HFF-Myc (cell line): ENCODE measurements at places on chromosomes 1 and 21.

GRCh38 chr1:18200136-18200717 lies 92.6 kb downstream of the IGSF21 start:
- no peak for DNase-seq

DNA sequence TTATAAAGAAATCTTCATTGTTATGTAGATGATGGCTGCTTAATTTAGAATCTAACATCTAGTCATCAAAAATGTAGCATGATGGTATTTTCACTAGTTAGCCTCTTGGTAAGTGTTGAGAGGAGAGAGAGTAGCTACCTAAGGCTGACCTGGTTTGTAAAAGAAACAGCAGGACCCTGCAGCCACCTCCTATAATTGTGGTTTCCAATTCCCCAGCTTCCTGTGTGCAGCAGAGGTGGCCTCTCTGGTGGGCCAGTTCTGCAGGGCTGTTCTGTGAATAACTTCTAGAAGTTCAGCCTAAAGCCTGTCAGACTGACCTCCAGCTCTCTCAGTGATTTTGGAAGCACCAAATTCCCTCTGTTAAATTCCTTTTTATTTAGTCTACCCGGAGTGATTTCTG lies 246.4 kb upstream of the LRRC7 start:
- DNase-seq = no peak

DNA sequence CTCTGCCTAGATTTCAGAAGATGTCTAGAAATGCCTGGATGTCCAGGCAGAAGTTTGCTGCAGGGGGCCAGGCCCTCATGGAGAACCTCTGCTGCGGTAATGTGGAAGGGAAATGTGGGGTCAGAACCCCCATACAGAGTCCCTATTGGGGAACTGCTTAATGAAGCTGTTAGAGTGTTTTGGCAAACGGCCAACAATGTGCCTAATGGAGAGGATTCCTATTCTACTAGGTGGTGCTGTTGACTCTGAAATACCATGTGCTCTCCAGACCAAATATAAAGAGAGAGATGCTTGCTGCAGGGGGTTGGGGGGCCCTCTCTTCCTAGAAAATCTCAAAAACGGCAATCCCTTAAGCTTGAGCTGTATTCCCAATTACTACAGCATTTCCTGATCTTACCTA lies 57.1 kb upstream of the DR1 start:
- peak; percentile 5 for DNase-seq

DNA sequence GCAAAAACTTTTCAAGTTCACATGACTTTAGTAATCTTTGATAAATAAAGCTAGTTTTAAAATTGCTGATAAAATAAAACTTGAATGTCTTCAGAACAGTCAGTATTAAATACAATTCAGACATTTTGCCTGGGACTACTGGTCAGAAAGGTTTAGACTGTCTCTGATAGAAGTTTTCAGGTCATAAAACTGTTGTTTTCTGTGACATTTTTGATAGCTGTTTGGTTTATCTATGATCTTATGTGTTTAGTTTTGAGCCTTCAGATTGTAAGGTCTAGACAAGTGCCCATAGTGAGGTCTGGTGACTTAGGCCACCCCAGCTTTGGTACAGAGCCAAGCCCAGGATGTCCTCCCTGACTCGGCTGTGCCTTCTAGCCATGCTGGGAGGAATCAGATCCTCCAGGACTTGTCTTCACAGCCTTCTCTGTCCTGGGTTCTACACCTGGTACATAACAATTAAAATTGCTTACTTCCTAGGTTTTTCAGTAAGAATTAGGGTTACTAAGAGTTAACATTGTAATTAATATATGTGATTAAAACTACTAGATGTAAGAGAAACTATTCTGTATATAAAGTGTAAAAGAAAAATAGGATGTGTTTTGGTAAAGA lies 15.1 kb upstream of the DNAH14 start:
- no peak for DNase-seq

DNA sequence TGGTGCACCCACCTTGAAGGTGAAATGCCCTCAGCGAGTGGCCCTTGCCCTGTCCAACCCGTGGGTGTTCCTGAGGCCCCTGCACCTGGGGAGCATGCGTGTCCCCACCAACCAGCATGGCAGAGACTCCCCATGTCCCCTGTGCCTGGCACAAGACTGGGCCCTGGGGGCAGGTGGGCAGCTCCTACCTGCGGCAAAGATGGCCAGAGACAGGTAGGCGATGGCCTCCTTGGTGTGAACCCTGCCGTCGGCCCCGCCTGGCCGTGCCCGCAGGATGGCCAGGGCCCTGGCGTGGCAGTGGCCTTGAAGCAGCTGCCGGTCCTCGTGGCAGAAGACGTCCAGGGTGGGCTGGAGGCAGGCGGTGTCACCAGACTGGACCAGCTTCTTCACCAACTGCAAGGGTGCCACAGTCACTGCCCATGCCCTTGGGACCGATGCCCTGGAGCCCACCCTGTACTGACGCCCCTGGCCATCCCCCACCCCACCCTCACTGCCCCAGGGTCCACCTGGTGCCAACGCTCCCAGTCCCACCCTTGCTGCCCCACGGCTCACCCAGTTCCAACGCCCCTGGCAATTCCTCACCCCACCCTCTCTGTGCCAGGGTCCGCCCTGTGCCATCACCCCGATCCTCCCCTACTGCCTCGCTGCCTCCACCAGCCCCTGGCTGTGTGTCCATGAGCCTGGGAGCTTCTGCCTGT lies 15.7 kb downstream of the TTC34 start:
- DNase-seq = no peak

- no peak for DNase-seq
These were observed 181.8 kb downstream of the ZNF281 start for GRCh38 chr1:200228081-200228480.

DNA sequence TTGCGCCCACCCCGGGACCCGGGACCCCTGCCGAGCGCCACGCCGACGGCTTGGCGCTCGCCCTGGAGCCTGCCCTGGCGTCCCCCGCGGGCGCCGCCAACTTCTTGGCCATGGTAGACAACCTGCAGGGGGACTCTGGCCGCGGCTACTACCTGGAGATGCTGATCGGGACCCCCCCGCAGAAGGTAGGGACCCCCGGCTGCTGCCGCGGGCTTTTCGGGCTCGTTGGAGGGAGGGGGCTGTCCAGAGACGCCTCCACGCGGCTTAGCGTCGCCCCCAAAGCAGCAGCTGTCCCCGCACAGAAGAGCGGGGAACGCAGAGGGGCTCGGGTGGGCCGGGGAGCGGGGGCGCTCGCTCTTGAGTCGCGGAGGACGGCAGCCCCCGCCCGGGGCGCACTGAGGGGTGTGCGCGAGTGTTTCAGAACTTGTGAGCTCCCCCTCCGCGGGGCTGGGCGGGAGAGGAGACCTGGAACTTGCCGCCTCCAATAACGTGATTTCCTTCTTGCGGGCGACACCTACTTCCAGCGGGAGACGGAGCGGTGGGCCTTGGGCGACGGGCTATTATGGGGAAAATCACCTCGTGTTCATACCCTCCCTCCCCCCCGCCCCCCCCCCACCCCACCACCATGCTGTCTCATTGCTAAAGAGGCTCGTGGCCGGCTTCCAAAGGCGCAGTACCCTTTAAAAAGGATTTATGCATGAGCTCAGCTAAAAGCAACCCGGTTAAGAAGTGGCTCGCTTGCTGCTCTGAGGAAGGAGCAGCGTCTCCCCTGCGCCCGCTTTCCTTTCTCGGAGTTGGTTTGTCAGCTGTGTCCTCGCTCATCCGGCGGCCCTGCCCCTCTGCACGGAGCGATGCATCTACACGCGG lies 664 bp downstream of the BACE2 start:
- no peak for DNase-seq

- DNase-seq = no peak
These were observed 16.6 kb upstream of the CACYBP start for GRCh38 chr1:174982971-174983689.

DNA sequence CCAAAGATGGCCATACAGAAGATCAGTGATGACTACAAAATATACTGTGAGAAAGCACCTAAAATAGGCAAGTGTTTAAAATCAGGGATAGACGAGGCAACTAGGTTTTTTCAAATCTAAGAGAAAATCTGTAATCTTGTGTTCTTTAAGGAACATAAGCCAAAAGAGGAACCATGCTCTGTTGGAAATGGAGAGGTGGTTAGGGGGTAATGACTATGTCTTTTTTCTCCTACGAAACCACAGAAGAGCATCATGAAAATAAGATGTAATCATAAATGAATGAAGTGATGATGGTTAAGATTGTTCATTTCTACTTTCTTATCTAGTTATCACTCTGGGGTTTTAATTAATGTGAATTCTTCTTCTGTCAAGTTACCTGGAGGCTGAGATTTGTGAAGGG lies 43.1 kb downstream of the RGSL1 start:
- DNase-seq = no peak

- DNase-seq = no peak
These were observed 29.1 kb upstream of the SOAT1 start for GRCh38 chr1:179264507-179264906.

- no peak for DNase-seq
These were observed 19.9 kb upstream of the KCNA10 start for GRCh38 chr1:110538921-110539320.

DNA sequence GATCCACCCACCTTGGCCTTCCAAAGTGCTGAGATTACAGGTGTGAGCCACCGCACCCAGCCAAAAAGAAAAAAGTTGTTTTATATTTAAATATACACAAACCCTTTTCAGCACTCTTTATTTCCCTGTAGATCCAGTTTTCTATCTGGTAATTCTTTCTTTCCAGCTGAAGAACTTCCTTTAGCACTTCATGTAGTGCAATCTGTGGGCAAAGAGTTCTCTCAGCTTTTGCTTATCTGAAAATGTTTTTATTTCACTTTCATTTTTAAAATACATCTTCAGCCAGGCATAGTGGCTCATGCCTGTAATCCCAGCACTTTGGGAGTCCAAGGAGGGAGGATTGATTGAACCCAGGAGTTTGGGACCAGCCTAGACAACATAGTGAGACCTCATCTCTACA lies 28.5 kb upstream of the HYI start:
- no peak for DNase-seq
